ENCODE measurements at places on chromosomes 5 and 9.

GRCh38 chr5:74386571-74387334, 253.8 kb downstream of the ENC1 start:
- no peak for DNase-seq

DNA sequence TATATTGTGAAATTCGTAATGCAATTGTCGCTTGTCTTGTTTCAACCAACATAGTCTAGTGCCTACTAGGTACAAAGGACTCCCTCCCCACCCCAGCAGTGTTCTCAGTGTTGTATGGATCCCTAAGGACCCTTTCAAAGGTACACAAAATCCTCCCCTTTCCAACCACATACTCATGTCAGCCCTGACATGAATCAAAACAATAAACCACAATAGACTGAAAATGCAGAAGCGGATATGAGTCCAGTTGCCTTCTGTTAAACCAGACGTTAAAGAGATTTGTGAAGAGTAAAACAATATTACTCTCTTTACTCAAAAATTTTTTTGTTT, 82.4 kb upstream of the IFNK start:
- DNase-seq = no peak

DNA sequence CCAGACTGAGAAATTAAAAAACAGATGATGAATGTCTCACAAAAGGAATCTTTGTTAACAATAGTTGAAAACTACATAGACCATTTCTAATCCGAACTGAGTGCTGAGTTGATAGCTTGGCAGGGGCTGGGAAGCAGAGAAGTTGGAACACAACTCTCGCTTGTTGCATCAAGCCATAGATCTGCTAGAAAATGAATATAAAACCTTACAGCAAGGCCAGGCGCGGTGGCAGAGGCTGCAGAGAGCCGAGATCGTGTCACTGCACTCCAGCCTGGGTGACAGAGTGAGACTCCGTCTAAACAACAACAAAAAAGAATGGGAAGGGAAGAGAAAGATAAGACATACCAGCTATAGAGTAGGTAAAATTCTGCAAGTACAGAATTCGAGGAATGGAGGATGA, 28.0 kb upstream of the SPZ1 start:
- DNase-seq = no peak

DNA sequence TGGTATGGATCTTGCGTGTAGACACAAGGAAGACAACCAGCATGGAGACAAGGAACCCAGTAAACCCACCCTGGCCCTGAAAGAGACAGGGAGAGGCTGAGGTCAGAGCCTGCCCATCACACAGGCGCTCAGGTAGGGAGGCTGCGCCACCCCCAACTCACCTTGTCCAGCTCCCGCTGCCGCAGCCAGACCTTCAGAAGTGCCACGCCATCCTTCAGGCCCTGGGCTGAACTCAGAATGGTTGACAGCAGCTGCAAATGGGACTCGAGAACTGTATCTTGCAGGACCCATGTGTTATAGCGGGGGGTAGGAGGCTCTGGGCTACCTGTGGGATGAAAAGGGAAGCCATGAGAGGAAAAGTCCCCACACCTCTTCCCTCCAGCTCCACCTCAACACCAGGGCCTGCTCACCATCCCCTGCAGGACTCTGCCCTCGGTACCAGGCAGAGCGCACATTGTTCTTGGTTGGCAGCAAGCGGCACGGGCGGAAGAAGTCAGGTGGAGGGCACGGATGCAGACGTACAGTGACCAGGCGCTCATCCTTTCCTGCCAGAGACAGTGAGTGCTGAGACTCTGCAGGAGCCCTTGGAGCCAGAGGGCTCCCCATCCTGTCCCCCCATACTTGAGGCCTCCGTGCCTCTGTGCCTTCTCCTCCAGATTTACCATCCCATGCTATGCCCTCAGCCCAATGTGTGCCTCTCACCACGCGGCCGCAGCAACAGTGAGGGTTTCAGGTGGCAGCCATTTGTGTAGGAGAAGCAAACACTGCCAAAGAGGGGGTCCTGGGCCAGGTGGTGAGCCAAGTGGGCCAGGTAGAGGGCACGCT, 4.7 kb downstream of the NOL6 start:
- DNase-seq = no peak

GRCh38 chr5:172694541-172694940, 53.5 kb downstream of the NEURL1B start:
- no peak for DNase-seq

DNA sequence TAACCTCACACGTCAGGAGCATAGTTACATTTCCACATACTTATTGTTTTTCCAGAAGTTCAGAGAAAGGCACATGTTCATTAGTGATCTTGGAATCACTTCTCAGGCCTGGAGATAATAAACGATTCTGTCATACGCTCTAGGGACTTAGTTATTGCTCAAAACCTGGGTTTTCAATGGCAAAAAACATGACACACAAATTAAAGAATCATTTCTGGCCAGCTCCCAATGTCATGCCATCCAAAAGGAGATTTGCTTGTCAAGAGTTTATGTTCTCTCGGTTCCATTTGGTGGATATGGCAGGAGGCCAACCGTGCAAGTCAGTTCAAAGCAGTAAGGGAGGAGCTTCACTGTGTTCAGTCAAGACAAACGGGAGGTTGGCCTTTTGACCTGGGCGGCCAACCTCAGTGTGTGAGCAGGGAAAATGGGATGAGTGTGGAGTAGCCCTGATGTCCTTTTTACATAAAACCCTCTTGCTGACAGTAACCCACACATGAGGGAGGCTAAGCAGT, 123.4 kb downstream of the NXNL2 start:
- DNase-seq = no peak

DNA sequence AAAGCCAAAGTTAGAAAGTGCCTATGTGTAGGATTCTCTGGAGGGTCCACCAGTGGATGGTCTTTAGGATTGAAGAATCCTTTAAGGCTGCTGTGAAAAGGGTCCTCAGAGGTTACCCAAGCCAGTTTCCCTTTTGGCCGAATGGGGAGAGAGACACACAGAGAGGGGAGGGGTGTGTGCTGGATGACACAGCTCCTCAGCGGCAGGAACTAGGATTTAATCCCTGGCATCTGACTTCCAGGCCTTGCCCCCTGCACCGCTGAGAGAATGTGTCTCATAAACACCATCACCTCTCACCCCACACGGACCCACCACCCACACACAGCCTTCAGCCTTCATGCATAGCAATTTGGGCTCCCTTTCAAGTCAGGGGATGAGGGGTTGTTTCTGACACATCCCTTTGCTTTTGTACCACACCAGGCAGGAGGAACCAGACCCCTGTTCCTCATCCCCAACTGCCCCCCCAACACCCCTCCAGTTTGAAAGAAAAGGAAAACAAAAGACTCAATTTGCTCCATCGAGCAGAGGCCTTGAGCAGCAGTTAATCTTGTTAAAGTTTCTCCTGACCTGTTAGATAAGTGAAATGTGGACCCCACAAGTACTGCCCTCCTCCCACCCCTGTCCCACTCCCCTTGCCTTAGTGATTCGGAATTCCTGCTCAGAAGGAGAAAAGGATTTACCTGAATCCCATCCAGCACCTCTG, 4.0 kb downstream of the PAPPA start:
- no peak for DNase-seq

DNA sequence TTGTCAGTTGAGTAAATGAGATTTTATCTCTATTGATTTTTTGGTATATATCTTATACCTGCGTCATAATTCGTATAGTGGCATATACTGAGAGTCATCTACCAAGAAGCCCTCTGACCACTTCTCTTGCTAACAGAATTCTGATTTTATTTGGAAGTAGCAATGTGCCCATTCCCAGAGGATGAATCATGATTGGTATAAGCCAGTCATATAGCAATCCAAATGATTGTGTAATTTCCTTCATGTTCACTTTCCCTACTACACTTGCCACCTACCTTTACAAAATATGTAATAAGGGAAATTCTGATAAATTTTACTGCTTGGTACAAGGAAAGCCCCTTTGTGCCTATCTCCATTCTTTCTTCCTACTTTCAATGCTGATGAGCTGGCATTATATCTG, 16.1 kb upstream of the ZNF462 start:
- no peak for DNase-seq

DNA sequence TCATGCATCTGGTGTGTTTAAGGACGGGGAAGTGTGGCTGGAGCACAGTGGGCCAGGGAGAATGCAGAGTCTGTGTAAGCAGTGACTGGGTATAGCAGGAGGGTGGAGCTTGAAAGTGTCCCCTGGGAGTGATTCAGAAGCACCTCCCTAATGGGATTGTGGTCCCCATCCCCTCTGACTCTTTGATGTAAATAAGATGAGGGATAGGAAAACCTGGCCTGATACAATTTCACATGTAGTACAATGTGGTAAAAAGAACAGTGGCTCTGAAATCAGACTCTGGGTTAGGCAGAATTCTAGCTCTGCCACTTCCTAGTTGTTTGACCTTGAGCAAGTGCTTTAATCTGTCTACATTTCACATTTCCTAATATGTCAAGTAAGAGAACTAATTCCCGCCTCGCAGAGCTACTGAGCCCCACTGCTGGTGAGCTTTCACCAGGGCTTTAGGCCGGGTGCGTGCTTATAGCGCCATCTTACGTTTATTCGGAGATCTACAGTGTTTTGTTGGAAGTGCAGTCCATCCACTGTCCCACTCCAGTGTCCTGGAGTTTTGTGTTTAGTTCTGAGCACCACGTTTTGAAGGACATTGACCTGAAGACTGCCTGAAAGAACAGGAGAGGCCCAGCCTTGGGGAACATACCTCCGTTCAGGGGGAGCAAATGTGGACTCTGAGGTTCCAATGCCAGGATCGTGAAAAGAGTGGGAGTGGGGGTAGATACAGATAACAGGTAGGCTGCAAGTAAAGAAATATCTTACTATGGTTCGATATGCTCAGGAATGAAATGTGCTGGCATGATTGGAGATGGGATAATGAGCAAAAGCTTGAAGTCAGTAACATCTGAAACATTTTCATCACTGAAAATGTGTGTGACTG, 51.2 kb upstream of the TESK1 start:
- no peak for DNase-seq

DNA sequence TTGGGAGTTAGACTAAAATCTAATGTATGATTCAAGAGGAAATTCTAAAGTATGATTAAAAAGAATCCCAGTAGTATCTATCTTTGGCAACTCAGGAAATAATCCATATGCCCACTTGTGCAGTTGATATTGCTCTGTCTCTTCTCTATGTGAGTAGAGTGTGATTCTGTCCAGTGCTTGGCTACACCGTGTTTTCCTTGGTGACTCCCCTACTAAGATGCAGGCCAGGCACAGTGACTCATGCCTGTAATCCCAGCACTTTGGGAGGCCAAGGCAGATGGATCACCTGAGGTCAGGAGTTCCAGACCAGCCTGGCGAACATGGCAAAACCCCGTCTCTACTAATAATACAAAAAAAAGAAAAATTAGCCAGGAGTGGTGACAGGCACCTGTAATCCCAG, 495.4 kb downstream of the MAT2B start:
- no peak for DNase-seq

DNA sequence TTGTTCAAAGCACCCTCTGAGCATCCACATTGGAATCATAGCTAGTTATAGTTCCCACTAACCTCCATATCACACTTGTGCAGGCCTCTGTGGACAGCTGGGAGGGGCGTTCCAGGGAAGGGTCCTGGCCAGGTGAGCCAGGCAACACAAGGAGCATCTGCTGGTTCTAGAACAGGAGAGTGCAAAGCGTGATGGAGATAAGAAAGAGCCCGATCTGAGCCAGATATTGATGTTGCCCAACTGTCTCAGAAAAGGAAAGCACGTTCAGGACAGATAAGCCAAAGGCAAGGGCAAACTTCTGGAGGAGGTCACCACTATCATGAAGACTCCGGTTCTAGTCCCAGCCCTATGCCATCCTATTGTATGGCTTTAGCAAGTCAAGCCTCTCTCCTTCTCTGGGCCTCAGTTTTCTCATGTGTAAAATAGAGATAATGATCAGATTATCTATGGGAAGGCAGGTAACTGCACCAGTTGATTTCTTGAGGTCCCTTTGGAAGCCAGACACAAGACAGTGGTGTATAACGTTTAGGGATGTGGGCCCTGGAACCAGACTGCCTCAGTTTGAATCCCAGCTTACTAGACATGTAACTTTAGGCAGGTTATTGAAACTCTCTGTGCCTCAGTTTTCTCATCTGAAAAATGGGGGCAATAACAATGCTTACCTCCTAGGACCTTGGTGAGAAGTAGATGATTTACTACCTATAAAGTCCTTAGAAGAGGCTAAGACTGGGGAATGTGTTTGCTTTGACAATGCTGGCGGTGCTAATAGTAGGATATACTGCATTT, 19.8 kb downstream of the GABBR2 start:
- DNase-seq = no peak

DNA sequence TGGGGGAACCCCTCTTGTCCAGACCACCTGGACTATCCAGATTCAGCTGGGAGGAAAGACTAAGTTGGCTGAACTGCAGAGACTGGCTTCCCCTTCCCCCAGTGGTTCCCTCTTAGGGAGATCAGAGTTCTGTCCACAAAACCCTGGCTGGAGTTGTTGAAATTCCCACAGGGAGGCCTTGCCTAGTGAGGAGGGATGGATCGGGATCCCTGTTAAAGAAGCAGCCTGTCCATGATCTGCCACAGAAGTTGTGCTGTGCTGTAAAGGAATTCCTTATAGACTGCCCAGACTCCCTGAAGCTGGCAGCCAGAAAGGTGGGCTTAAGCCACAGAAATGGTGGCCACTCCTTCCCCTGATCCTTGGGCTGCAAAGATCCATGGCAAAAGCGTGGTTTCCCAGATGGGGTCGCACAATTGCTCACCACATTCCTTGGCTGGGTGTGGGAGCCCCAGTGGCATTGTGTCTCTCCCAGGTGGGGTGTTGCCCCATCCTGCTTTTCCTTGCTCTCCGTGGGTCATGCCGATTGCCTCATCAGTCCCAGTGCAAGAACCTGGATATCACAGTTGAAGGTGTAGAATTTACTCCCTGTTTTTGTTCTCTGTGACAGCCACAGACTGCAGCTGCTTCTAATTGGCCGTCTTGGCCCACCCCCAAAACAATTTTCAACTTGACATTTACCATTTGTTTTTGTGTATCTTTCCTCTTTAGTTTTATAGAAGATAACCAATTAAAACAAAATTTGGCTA, 342.4 kb downstream of the FGF10 start:
- no peak for DNase-seq

DNA sequence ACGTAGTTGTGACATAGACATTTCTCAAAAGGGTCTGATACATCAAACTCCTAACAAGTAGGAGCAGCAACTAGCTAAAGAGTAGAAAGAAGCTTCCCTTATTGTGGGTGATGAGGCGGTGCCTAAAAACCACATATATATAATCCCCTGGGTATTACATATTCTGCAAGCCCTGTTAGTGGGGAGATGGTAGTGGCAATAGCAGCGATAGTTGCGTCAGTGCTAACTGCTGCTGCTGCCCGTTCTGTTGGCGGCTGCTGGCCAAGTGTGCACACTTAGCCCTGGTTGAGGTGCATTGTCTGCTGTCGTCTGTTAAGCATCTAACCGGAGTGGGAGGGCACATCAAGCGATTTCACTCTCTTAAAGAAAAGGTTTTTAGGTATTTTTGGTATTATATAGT, 35.8 kb downstream of the VLDLR start:
- DNase-seq = no peak
